Heart left ventricle (tissue), 16 donors: ENCODE measurements at places on chromosomes 1 and 21. TPM values are rescaled to one million over a fixed set of nuclear protein-coding genes. Genes with fewer than 3 reads are reported as not detected.

GRCh38 chr21:15751546-15751945, 21.8 kb downstream of the USP25 start:
- DNase-seq, result no peak

GRCh38 chr1:164180824-164181223, 378.2 kb upstream of the PBX1 start:
- DNase-seq, result no peak

DNA sequence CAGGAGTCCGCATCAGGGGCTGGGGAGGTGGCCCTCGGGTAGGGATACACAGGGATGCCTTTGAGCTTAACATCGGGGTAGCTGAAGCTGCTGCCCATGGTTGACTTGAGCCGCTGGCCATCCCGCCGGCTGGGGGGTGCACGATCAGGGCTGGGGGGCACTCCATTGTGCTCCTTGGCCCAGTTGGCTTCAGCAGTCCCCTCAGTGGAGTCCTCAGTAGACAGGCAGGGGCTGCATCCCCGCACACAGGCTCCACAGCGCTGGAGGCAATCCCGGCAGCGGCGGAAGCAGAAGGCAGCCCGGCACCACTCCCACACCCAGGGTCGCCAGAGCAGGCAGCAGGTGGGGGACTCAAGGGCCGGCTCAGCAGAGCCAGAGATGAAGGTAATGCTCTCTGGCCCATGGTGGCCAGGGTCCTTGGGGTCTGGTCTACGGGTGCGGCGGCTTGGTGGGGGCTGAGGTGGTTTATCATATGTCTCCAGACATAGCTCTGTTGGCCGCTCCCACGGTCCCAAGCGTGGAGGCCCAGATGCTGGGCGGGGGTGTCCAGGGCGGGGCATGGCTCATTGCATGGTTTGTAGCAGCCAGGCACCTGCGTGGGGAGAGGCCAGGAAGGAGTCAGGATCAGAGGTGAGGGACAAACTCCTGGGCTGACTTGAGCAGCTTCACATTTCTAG, 8.3 kb downstream of the KDF1 start:
- no peak for DNase-seq

DNA sequence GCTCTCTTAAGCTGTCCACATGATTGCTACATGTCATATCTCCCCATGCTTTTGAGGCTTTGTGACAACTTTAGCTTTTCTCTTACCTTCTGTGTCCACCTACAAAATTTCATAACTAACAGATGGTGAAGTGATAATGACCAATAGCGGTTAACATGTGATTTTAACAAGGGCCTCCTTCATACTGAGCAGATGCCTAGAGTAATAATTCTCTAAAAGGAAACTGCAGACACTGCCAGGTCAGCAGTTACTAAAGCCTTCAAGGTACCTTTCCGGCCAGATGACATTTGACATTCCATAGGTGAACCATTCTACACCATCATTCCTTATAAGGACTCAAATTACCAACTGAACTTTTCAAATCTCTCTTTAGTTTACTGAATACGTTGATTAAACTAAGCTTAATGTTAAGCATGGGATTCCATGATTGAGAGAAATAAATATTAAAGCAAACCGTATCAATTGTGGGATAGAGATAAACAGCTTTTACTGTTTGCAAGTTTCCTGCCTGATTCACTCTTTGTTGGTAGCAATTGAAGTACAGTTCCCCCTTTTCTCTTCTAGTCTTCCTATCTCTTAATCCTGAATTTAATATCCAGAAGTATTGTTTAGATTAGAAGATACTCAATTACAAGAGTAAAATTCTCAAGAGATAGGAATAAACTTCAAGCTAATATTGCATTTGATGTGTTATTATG, 205.1 kb downstream of the PLA2G4A start:
- DNase-seq, result no peak

- DNase-seq, result no peak
Measured at GRCh38 chr1:110083866-110084226, 13.4 kb upstream of the ALX3 start.

DNA sequence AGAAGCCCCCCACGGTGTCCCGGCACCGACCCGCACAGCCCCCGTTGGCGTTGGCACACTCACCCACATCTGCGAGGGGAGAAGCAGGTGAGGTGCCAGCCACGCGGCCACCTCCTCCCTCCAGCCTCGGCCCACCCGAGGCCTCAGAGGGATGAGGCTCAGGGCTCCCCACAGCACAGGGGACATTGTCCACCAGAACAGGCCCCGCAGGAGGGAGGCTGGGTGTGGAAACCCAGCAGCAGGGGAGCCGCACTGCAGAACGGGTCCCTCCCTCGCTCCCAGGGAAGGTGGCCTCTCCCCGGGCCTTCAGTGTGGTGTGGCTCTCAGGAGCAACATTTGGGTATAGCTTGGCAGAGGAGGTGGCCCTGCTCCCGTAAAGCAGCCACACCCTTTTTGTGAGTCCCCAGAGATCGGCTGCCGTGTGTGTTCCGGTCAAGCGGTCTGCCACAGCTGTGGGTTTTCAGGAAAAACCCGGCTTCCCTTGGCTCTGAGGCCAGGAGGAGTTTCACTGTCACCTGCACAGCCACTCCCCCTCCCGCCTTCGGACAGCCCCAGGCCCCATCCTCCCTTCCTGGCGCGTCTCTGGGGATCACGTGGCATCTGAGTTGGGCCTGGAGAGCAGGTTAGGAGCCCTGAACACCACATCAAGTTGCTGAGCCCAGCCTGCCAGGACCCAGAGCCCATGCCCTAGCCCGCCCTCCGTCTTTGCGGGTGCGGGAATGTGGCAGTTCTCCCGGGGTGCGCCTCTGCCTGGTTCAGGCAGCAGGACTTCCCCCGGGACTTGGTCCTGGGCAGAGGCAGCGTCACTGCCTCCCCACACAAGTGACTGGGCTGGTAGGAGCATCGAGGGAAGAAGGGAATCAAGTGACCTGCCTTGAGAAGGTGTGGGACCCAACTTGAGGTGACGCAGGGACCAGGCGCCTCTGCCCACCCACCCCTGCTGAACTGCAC, 64.0 kb downstream of the MEGF6 start:
- DNase-seq, result no peak

- DNase-seq, result no peak
Measured at GRCh38 chr21:25396135-25396711, 211.1 kb downstream of the MRPL39 start.

DNA sequence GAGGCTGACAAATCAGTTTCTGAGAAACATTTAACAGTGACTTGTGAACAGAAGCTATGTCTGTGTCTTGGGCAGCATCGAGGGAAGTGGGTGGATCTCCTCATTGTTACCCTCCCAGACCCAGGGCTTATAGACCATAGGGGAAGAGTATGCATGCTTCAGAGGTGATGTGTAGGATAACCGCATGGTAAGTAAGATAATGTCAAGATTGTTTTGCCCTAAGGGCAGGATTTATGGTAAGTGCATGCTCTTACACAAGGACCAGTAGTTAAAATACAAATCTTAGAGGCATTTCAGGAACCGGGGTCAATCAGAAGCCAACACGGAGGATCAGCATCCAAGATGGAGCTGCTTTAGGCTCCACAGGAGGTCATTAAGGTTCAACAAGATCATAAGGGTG, 7.7 kb upstream of the PRMT2 start:
- DNase-seq, result no peak

DNA sequence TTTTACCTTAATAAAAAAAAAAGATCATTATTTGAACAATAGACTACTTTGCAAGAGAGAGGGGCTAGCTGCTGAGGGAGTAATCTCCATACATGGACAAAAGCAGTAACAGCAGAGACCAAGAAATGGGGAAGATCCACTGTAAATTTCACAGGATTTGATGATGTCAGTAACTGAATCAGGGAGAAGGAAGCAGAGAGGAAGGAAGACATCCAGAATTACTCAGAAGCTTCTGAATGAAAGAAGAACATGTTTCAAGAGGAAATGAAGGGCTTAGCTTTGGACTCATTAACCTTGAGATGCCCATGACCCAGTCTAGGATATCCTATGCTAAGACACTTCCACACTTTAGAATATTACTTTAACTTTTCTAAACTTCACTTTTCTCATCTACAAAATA, 60.4 kb downstream of the SLC44A5 start:
- no peak for DNase-seq

- DNase-seq, result no peak
Measured at GRCh38 chr1:197180252-197180878, 33.9 kb upstream of the ASPM start.

The LCE1A gene
- not detected for total RNA-seq

The ATP1B1 gene
- total RNA-seq, result 245 TPM

The YARS1 gene
- total RNA-seq, result 29.1 TPM

The RIPK4 gene
- total RNA-seq, result 0.08 TPM

The PRDM16 gene
- 17.0 TPM for total RNA-seq

The OPRD1 gene
- not detected for total RNA-seq
